ENCODE measurements at places on chromosomes 3 and 15. TPM values are rescaled to one million over a fixed set of nuclear protein-coding genes. Genes with fewer than 3 reads are reported as not detected.

Gene GABRA5
- total RNA-seq = 0.06 TPM

Gene SAXO2
- 2.5 TPM for total RNA-seq

Gene SLC22A14
- 1.7 TPM for total RNA-seq

Gene FAM43A
- 19.6 TPM for total RNA-seq

Gene RBM15B
- 29.3 TPM for total RNA-seq

Gene GOLGA8S
- 0.12 TPM for total RNA-seq
